Activated naive CD4-positive, alpha-beta T cell treated with anti-CD3 and anti-CD28 coated beads, Interleukin-2, amount 50 U/mL, for 16 hours (primary cell): ENCODE measurements at places on chromosomes 5 and 9.

DNA sequence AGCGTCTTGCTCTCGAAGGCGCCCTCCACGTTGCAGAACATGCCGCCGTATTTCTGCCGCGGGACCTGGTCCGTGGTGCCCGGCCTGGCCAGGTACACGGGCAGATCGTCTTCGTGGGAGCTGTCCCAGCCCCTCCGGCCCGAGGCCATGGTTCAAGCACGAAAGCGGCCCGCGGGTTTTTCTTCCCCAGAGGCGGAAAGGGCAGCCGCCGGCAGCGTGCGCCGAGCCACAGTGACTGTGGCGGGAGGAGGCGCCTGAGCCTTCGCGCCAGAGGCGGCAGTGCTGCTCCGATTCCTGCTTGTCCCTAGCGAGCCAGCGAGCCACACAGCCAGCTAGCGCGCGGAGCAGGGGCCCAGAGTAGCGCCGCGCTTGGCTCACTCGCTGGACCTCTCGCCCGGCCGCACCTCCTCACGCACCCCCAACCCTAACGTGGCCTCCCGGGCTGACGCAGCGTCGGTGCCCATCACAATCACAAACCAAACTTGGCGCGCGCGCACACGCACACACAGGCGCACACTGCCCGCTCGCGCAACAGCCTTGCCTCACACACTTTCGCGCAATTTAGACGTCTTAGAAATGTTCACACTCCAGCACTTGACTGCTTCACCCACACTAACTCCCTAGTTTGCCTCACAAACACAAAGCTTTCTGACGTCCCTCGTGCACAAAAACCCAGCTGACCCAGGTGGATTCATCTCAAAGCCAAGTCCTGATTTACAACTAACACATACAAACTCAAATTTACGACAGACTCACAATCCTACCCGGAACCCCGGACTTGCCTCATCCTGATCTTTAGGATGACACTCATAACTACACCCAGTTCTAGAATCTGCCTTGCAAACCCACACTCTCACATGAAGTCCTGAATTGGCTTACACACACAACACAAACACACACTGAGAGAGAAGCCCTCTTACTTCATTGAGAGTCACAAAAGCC lies at the start of gene DPYSL3:
Gene DPYSL3, minus strand, starts transcription at position 359 of the 942 bp plus-strand sequence. Its CDS starts 210 bp downstream, at position 149.
- peak; percentile 8 for DNase-seq

DNA sequence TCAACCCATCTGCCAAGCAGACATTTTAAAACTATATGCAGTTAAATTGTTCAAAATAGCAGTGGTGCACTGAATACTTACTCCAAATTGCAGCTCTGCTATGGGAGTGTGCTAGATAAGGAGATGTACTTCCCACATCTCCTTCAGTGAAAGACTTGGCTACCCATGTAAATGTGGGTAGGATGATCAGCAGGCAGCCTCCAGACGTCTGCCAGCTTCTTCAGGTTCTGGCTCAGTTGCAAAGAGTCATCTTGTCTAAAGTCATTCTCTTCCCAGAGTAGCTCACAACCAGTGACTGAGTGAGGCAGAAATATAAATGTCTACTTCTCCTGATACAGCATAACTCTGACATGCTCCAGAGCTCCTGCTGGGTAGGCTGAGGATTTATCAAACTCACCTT lies 1050.0 kb upstream of the CDH10 start:
- no peak for DNase-seq

DNA sequence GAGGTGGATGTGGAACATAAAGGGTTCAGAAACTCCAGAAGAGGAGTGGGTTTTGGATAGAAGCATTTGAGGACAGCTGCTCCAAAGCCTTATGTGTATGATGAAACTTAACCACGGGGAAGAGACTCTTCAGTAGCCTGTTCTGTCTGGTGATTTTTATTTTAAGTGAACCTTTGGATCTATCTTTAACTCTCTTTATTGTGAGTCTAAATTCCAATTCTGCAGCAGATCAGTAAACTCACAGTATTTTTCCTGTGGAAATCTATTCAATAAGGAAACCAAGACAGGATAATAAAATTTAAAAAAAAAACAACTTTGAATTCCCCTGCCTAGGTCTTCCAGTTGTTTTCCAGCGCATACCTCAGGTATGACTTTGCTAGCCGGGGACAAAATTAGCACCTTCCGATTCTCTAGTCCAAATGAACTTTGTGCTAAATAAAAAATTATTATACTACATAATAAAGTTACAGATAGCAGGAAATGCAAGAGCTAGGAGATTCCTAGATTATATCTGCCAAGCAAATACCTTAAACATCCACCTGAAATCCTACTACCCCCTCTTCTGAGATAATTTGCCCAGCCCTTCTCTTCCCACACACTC lies 101.9 kb downstream of the NLN start:
- DNase-seq, result no peak

DNA sequence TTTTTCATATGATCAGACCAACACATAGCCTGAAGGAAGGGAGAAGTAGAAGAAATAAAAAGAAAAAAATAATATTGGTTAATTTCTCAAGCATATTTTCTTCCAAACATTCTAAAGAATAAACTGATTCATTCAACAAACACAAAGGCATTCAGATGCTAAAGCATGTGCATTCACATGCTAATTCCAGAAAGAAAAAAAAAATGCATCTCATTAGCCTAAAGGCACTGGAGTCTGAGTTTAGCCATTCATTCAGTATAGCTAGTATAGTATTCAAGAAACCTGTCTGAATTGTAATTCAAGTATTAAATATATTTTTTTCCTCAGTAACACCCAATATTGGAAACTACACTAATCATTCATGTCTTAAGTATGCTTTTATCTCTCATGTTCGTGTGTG lies 61.0 kb upstream of the FER start:
- no peak for DNase-seq

DNA sequence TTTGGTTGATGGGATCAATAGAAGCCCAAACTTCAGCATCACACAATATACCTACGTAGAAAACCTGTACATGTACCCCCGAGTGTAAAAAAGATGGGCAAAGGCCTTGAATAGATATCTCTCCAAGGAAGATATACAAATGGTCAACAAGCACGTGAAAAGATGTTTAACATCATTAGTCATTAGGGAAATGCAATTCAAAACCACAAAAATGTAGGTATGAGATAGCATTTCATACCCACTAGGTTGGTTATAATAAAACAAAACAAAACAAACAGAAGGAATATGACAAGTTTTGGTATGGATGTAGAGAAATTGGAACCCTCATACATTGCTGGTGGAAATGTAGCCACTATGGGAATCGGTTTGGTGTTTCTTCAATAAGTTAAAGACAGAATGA lies 33.1 kb upstream of the PPARGC1B start:
- no peak for DNase-seq

- no peak for DNase-seq
Measured at GRCh38 chr9:87275047-87275725, 222.5 kb upstream of the DAPK1 start.

DNA sequence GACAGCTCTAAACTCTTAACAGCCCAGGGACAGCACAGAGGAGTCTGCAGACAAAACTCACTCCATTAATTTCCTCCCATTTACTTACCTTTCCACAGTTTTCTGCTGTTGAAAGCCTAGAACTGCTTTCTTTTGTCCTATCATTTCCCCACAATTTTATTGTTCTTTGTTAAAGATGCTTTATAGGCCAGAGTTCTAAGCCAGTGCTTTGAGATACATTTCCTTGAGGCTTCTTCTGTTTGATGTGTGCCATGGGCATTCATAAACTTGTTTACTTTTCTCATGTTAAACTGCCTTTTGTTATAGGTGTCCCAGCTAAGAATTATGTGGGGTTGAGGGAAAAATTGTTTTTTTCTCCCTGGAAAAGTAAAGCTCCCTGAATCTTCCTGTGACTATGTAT lies 25.9 kb upstream of the SUB1 start:
- no peak for DNase-seq

GRCh38 chr9:5499889-5500398 lies 10.4 kb upstream of the PDCD1LG2 start:
- DNase-seq, result no peak

DNA sequence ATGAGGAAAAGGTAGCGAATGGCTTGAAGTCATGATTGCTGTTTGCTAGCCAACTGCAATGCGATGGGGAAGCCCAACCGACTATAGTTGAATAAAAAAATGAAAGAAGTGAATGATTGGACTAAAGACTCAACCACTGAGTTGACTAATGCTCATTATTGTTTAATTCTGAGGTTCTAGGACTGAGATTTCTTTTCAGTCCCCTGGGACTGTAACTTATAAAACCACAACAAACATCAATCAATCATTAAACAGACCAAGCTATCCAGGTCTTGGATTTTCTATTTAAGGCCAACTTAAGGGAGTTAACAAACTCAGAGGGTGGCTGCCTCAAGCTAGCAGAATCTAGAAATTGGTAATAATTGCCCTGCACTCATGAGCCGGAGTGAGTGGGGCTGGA lies 154.2 kb downstream of the DOCK2 start:
- no peak for DNase-seq

- DNase-seq, result no peak
Measured at GRCh38 chr5:136679233-136679632, 313.9 kb upstream of the TRPC7 start.

GRCh38 chr9:134618833-134619447 lies 22.7 kb upstream of the COL5A1 start:
- no peak for DNase-seq

GRCh38 chr5:139116100-139116655 lies 82.0 kb downstream of the SIL1 start:
- DNase-seq, result no peak

DNA sequence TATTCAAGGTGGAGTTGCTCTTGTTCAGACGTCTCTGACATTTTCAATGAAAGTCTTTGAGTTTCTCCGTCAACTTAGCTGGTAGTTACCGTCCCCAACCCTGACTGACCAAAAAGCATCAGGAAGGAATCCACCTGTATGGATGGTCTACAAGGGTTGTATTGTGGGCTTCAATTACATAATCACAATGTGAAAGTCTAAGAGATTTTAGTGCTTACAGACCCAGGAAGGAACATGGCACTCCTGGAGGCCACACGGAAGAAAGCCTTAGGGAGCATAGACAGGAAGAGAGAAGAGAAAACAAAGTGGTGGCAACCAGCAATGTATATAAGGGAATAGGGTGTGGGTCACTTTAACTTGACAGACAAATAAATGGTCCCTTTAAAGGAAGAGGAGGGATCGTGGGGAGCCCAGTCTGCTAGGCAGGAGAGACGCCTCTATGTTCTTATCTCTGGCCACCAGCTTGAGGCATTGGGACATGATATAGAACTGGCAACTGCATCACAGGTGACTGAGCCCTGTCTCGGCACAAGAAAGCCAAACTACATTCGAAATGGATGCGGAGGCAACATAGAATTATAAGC lies 80.4 kb downstream of the ALDH7A1 start:
- DNase-seq, result no peak
